ENCODE measurements at places on chromosomes 7 and 10. TPM values are rescaled to one million over a fixed set of nuclear protein-coding genes. Genes with fewer than 3 reads are reported as not detected.

CALHM1 gene
- not detected for total RNA-seq

CCDC172 gene
- total RNA-seq: not detected

TUBAL3 gene
- 0.52 TPM for total RNA-seq

ADRA2A gene
- total RNA-seq: not detected

CC2D2B gene
- total RNA-seq: not detected

FOXI2 gene
- total RNA-seq: not detected

DKK1 gene
- total RNA-seq: 75.2 TPM

OPALIN gene
- total RNA-seq: not detected

TACC2 gene
- 19.6 TPM for total RNA-seq

PON1 gene
- total RNA-seq: not detected

FANK1 gene
- total RNA-seq: 24.7 TPM

SMIM30 gene
- 32.1 TPM for total RNA-seq

PIP4K2A gene
- total RNA-seq: 16.1 TPM

CPA2 gene
- not detected for total RNA-seq

OPN4 gene
- 0.23 TPM for total RNA-seq

COL28A1 gene
- total RNA-seq: 0.83 TPM

RELN gene
- 0.08 TPM for total RNA-seq

UNCX gene
- total RNA-seq: not detected

ADCY1 gene
- not detected for total RNA-seq

HOXA9 gene
- total RNA-seq: 2.5 TPM

FKBP6 gene
- not detected for total RNA-seq

BAIAP2L1 gene
- 89.4 TPM for total RNA-seq

LGI1 gene
- total RNA-seq: not detected

FLNC gene
- 96.6 TPM for total RNA-seq

NRBF2 gene
- 22.1 TPM for total RNA-seq

CAMK2B gene
- 0.15 TPM for total RNA-seq

WNT2 gene
- not detected for total RNA-seq

AUTS2 gene
- not detected for total RNA-seq

TBC1D12 gene
- 3.9 TPM for total RNA-seq

LRIT2 gene
- total RNA-seq: not detected

IRF5 gene
- 5.8 TPM for total RNA-seq

VPS37D gene
- 12.4 TPM for total RNA-seq

GRM3 gene
- total RNA-seq: not detected

STEAP1 gene
- 6.5 TPM for total RNA-seq

NUDCD3 gene
- total RNA-seq: 149 TPM

KLF14 gene
- not detected for total RNA-seq

NYAP1 gene
- total RNA-seq: 1.3 TPM

ACSL5 gene
- total RNA-seq: 11.7 TPM

PRKCQ gene
- 5.3 TPM for total RNA-seq

FIGNL1 gene
- 18.7 TPM for total RNA-seq

CCDC136 gene
- total RNA-seq: 9.8 TPM

MRPL32 gene
- 45.5 TPM for total RNA-seq

AKR1C2 gene
- total RNA-seq: 1,997 TPM

GDF2 gene
- total RNA-seq: not detected

PRKAR2B gene
- total RNA-seq: 2.9 TPM

TRIL gene
- total RNA-seq: not detected

TUBB8 gene
- total RNA-seq: 0.59 TPM

MYO1G gene
- total RNA-seq: 0.24 TPM

CAV1 gene
- 1,077 TPM for total RNA-seq

CD36 gene
- 0.28 TPM for total RNA-seq

MYL10 gene
- total RNA-seq: not detected
